NCI-H1436 (cell line): ENCODE measurements at places on chromosomes 1 and 21.
A peak's percentile ranks its signal among the peaks of the same experiment; 100 is the strongest.

DNA sequence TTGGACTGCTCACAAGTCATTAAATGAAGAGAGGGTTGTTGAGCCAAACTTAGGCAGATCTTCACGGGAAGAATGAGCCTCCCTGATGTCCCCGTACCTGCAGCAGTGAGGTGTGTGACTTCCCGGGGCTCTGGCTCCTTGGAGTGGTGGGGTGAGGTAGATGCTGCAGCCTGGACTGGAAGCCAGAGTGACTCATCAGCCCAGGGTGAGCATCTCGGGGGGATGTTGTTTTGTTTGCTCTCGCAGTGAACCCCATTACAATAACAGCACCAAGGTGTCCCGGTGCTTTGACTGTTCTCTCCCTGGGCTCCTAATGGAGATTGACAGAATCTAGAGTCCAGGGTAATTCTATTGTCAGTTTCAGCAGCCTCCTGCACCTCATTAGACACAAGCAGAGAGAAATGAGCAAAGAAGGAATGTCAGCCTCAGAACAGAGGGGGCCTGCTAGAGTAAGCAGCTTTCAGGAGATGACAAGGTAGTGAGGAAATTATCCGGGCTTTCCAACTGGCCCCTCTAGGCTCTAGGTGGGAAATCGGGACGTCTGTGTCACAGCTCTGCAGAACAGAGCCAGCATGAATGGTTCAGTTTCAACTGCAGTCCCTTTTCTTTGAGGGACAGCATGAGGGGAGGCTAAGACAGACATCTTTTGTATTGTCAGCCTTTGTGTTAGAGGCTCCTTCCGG lies 36.0 kb upstream of the LRRN2 start:
- no peak for DNase-seq

- no peak for DNase-seq
These were observed 37.2 kb downstream of the C1orf94 start for GRCh38 chr1:34213956-34214355.

DNA sequence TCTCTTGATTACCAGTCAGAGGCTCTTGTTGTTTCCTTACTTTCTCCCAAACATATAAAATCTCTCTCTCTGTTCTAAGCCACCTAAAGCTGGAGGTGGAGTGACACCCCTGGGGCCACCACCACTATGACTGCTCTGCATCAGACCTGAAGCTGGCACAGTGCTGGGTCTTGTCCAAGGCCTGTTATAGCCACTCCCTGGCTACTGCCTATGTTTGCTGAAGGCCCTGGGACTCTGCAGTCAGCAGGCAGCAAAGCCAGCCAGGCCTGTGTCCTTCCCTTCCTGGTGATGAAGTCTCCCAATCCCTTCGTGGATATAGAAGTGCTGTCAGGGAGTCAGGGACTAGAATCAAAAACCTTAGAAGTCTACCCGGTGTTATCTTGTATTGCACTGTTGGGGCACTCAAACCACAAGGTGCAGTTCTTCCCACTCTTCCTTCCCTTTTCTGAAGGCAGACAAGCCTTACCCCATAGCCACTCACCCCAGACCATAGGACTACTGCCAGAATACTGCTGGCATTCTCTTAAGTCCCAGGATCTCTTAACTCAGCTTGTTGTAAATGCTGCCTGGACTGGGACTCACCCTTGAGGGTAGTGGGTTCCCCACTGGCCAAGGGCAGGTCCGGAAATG lies 103.1 kb downstream of the RPS6KC1 start:
- no peak for DNase-seq

DNA sequence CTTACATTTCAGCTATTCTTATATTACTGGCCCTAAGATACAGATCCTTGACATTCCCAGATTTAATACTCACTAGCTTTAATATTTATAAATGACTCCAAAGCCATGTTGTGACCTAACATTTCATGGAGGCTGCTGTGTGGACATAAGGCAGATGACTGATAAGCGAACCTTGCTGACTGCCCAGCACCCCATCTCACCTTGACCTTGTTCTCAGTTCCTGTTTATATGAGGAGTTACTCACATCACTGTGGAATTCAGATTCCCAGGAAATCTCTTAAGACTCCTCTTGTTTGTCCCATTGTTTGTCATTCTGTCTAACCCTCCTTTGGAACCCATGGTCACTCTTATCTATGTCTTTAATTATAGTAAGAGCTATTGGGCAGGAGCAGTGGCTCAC lies 21.9 kb downstream of the RAB3B start:
- no peak for DNase-seq

DNA sequence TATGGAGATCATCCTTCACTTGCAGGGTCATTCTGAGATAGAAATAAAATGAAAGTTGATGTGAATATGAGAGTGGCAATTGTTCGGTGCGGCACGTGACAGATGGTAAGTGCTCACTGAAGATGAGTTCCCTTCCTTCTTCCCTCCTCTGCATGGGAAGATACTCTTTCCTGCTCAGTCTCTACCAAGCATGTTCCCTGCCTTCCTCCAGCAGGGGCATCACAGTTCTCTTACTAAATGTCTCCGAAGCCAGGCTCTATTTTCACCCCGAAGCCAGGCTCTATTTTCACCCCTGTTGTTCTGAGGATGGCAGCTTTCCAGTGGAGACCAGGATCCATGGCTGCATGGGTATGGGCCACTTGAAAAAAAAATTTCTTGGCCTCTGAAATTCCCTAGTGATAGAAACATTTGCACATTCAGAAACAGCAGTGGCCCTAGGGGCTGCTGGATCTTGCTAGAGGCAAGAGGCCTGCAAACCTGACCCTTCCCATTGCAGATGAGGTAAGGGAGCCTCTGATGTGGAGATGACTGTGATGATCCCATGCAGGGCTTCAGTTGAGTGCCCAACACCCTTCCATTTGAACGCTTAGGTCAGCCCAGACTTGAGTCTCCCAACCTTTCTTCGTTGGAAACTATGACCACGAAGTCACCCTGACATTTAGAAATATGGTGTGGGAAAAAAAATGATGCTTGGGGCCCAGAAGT lies 123.7 kb upstream of the HMGB4 start:
- DNase-seq, result no peak

DNA sequence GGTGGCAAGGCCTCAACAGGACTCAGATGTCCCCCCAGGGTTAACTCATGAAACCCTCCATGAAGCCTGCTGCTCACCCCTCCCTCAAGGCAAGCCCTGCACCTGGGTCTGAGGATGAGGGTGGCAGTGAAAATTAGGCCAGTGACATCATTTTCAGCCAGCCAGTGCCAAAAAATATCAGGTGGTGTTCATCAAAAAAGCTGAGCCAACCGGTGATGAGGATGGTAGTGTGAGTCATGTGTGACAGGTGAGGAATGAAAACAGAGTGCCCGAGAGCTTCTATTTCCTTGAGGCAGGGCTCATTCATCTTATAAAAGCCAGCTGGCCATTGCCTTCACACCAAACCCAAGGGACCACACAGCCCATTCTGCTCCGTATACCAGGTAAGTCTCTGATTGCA lies at the start of gene SPRR1A:
SPRR1A (plus strand) TSS at position 339 of the 400 bp plus-strand sequence. CDS start 1,150 bp downstream, outside the sequence.
- DNase-seq, result no peak

DNA sequence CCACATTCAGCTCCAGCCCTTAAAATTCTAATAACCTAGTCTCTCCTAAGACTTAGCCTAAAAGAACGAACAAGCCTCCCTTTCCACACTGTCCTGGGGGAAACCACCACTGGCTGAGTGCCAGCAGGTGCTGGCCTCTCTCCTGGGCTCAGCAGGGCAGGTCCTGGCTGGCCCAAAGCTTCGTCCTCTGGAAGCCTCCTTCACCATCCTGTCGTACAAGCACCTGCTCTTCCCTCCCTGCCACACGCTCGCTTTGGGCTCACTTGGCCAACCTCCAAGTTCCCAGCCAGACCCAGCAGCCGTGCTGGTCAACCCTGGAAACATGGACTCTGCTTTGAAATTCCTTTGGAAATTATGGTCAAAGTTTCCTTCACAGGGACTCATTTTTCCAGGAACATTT lies 58.2 kb upstream of the SLC25A33 start:
- DNase-seq, result no peak

DNA sequence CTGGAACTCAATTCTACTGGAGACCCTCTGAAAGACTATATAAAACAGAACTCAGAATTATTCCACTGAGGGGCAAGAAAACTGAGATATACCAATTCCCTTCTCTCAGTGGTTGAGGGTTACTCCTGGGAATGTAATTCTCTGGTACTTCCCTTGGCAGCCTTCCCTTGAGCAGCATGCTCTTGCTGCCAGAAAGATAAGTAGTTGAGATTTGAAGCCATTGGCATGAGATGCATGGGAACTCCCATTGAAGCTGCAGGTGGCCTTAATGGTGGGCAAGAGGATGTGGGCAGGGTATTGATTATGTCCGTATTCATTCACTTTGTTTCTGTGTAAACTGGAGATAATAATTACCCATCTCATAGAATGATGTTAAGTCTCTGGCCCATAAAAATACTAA lies 28.6 kb upstream of the C1orf185 start:
- DNase-seq, result no peak

- no peak for DNase-seq
These were observed 33.0 kb downstream of the ETS2 start for GRCh38 chr21:38838598-38839327.

DNA sequence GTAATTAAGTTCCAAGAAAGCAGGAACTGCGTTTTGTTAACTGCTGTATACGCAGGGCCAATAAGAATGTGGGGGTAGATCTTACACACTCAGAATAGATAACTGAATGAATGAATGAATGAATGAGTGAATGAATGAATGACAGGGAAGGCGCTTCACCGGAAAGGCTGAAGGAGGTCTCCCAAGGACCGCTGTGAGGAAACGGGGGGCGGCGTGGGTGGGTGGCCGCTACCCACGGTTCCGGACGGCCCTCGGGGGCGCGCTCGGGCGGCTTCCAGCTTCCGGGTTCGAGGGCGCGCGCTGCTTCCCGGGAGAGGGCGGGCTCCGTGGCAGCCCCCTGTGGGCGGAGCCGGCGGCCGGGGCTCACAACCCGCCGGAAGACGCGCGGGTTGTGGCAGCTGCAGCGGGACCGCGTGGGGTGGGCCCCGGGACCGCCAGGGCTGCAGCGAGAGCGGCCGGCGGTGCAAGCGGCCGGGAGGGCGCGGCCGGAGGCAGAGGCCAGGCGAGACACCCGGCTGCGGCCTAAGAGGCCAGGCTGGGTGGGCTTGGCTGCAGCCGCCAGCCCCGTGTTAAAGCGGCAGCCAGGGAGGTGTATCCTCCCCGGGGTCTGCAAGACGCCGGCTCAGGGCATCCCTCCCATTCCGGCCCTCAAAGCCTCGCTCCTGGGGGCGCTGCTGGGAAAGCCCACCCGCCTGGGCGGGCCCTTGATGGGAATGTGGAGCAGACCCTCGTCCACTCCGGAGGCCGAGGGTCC lies at the start of gene ZFP69:
ZFP69 (plus strand) TSS at position 367 of the 754 bp plus-strand sequence. CDS start 2,072 bp downstream, outside the sequence.
- peak; percentile 71 for DNase-seq

- DNase-seq, result peak; percentile 57
These were observed 369.6 kb upstream of the USP24 start for GRCh38 chr1:55584526-55585401.

DNA sequence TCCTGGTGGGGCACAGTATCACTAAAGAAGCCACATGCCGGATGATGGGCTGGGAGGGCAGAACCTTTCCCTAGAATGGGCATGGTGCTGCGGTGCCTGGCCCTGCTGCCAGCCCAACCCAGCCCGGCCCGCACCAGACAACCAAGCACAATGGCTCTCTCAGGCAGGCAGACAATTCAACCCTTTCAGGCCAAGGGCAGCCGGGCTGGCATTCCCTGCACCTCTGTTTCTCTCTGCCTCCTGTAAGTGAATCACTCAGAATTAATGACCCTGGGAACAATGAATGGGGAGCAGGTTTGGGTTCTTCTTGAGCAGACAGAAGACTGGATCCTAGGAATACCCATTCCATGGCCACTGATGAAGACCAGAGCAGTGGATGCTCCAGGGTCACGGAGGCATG lies 41.0 kb upstream of the IFFO2 start:
- no peak for DNase-seq

DNA sequence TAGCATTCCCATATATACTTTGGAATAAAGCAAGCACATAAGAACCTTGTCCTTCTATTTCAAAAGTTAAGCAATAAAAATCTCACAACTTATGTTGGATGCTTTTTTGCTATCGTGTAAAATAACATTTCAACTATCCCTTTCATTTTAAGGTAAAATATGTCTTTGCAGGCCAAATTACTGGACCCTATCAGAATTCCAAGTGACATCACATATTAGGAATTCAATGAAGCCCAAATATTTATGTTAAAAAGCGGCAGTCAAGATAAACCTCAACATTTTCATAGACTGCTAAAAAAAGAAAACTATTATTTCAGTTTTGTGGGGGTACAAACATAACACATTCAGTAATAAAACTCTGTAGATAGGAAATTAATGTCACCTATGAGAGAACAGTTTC lies 252.0 kb downstream of the KCTD3 start:
- DNase-seq, result no peak

DNA sequence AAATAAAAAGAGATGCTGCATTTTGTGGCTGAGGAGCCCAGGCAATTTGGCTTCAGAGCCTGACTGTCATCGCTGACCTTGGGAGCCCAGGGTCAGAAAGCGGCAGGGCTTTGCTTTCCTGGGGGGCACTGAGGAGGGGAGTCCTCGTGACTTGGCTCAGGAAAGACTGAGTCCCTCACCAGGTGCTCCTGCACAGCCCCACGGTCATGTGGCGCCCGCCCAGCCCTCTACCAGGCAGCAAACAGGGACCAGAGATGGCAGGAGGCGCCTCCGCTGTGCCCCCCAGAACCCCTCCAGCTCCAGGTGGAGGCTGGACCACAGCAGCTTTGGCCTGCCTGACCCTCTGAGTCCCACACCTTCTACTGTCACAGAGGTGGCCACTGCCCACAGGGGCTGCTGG lies 13.2 kb downstream of the EFHD2 start:
- DNase-seq, result no peak

- DNase-seq, result no peak
These were observed 112.4 kb upstream of the ZNF648 start for GRCh38 chr1:182173808-182174512.

- DNase-seq, result no peak
These were observed 558 bp upstream of the BTG3 start for GRCh38 chr21:17613242-17613676.

GRCh38 chr1:116067566-116067890 lies 43.7 kb upstream of the MAB21L3 start:
- DNase-seq, result no peak

GRCh38 chr1:118155106-118155505 lies 29.9 kb downstream of the SPAG17 start:
- no peak for DNase-seq

DNA sequence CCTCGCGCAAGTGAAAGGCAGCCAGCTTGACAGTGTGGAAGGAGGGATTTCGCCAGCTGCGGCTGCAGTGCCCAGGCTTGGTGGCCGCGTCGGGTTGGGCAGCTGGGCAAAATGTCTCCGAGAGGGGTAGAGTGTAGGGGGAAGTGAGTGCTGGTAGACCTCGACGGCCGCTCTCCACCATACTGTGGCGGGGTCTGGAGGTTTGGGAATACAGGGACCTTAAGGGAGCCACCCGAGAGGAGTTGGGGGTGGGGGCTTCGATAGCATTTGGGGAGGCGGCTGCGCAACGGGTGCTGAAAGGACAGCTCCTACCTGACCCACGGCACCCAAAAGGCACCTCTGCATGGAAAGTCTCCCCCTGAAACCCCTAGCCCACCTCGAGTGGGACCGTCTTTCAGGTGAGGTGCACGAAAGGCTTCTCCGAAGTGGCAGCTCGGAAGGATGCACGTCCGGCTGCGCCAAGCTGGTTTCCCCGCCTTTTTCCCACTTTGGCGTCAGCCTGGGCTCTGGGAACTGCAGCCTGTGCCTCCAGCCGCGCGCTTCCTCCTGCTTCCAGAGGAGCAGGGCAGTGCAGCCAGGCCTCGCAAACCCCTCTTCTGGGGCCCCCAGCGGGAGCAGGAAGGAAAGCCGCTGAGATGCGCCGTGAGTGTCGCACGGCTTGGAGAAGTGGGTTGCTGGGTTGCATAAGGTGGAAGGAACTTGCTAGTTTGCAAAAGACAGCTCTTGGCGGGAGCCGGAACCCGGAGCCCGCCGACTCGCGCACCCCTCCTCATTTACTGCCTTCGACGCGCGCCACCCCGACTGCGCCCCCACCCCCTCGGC lies 531 bp upstream of the HMGN2 start:
- DNase-seq, result peak; percentile 29
